ENCODE measurements at places on chromosomes 3 and 15. TPM values are rescaled to one million over a fixed set of nuclear protein-coding genes. Genes with fewer than 3 reads are reported as not detected.

MOBP gene
- not detected for total RNA-seq

MEIS2 gene
- total RNA-seq, result 15.8 TPM

ECE2 gene
- not detected for total RNA-seq

SPINK8 gene
- not detected for total RNA-seq

ATP13A4 gene
- total RNA-seq, result 0.26 TPM

MEX3B gene
- total RNA-seq, result 3.1 TPM

TMEM108 gene
- total RNA-seq, result not detected

LEKR1 gene
- 3.1 TPM for total RNA-seq

KBTBD13 gene
- not detected for total RNA-seq

CPNE9 gene
- not detected for total RNA-seq

IL5RA gene
- total RNA-seq, result not detected

KLHL6 gene
- under 0.01 TPM for total RNA-seq

SI gene
- total RNA-seq, result not detected

P2RY14 gene
- total RNA-seq, result not detected

XCR1 gene
- total RNA-seq, result not detected

SPATA12 gene
- not detected for total RNA-seq

PSMA4 gene
- 269 TPM for total RNA-seq

KLF15 gene
- 2.2 TPM for total RNA-seq

USP50 gene
- total RNA-seq, result 0.54 TPM

SYNPR gene
- total RNA-seq, result not detected

ILDR1 gene
- total RNA-seq, result not detected

MUC4 gene
- total RNA-seq, result not detected

OXSR1 gene
- 85.3 TPM for total RNA-seq

GRK7 gene
- not detected for total RNA-seq

ADAMTSL3 gene
- 6.0 TPM for total RNA-seq

CAMK2N2 gene
- total RNA-seq, result not detected

CD276 gene
- 125 TPM for total RNA-seq

CEP152 gene
- 8.8 TPM for total RNA-seq

ST8SIA2 gene
- not detected for total RNA-seq

CSPG5 gene
- total RNA-seq, result 0.11 TPM

AMIGO3 gene
- 0.32 TPM for total RNA-seq

SLC27A2 gene
- 0.11 TPM for total RNA-seq

PPP2R3A gene
- 32.2 TPM for total RNA-seq

PAQR5 gene
- total RNA-seq, result 4.8 TPM

EIF4G1 gene
- 233 TPM for total RNA-seq

All from articular chondrocyte of knee joint (primary cell).